ENCODE measurements at places on chromosomes 2 and 18. TPM values are rescaled to one million over a fixed set of nuclear protein-coding genes. Genes with fewer than 3 reads are reported as not detected.

- no peak for DNase-seq
Measured at GRCh38 chr2:118813601-118814339, 33.7 kb downstream of the EN1 start.

GRCh38 chr2:36717603-36718266, 21.2 kb downstream of the VIT start:
- no peak for DNase-seq

GRCh38 chr18:1976484-1976883, 594.8 kb downstream of the METTL4 start:
- no peak for DNase-seq

CD8B2 gene
- total RNA-seq: not detected

PTPRM gene
- 8.7 TPM for total RNA-seq

DNA sequence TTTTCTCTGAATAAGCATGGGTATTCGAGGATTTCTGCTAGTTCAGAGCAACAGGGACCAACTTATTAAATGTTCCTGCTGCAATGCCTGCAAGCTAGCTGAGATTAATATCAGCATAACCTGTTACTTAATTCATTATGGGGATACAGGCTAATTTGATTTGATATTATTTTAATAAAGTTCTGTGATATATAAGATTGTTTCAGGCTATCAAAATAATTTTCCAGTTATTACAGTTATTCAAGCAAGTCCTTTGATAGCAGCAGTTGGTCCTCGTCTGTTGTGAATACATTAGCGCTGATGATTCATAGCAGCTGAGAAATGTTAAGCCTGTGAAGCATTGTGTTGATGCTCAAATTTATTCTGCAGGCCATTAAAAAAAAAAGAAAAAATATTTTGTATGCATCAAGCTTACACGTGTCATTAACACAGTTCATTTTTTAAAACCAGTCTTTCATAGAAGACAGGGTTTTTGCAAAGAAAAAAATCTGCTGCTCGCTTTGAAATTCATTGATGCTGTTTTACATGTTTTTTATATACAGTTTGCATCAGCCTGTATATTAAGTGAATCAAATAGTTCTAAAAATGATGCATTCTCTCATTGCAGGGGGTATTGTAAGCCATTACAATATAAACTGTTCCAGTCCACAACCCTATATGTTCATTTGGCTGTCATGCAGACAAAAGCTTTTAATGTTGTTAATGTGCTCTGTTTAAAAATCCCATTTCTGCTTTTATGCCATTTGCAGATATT, 482.5 kb downstream of the BCL11A start:
- no peak for DNase-seq

DNA sequence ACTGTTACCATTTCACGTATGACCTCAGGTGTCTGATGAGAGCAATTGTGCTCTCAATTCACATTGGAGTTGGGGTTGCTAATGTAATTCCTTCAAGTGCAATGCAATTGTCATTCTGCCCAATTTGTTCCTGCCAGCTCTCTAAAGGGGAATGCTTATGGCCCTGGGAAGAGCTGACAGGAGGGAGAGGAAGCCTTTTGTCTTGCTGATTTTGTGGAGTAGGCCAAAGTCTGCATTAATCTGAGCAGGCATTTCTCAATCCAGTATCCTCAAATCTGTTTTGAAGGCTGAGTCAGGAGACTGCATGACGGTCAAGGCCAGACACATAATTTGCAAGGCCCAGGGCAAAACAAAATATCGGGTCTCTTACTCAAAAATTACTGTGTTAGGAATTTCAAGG, 326.4 kb upstream of the SPHKAP start:
- no peak for DNase-seq

GRCh38 chr2:163690896-163691295, 44.9 kb downstream of the FIGN start:
- DNase-seq: no peak

TYMS gene
- total RNA-seq: not detected

GRCh38 chr2:165660361-165660760, 133.7 kb downstream of the GALNT3 start:
- DNase-seq: no peak

- DNase-seq: no peak
Measured at GRCh38 chr2:119371111-119371510, 4.3 kb downstream of the DBI start.

DNA sequence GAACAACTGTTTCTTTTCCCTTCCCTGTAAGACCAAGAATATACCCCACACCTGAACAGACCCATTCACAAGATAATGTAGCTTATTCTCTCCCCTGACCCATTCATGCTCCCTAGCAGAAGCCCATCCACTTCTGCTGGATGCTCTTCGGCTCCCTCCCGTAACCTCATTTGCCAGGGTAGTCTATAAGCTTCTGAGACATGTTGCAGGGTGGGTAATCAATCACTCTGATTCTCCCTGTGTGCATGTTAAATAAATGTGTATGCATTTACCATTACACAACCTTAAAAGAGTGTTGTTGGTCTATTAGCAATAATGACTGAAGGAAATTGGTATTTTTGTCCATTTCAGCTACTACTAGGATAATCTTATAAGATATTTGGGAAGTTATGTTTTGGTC, 1.3 kb downstream of the SLC19A3 start:
- DNase-seq: no peak

GRCh38 chr18:25111377-25112288, 240.3 kb downstream of the ZNF521 start:
- no peak for DNase-seq

GREB1 gene
- total RNA-seq: 0.14 TPM

DNA sequence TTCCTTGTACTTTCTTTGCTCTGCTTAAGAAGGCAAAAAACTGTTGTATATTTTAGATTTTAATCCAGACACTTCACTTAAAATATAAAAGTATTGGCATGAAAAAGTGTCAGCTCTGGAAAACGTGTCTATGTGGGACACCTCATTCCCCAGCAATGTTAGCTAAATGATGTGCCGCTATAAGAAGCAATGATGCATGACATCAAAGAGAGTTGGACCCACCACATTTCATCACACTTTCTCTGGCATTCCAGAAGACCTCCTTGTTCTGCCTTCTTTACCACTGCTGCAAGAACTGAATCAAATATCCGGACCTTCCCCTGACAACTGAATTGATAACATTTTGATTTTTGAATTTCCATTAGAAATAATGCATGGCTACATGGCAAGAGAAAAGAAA, 242.4 kb upstream of the TANK start:
- DNase-seq: no peak

DNA sequence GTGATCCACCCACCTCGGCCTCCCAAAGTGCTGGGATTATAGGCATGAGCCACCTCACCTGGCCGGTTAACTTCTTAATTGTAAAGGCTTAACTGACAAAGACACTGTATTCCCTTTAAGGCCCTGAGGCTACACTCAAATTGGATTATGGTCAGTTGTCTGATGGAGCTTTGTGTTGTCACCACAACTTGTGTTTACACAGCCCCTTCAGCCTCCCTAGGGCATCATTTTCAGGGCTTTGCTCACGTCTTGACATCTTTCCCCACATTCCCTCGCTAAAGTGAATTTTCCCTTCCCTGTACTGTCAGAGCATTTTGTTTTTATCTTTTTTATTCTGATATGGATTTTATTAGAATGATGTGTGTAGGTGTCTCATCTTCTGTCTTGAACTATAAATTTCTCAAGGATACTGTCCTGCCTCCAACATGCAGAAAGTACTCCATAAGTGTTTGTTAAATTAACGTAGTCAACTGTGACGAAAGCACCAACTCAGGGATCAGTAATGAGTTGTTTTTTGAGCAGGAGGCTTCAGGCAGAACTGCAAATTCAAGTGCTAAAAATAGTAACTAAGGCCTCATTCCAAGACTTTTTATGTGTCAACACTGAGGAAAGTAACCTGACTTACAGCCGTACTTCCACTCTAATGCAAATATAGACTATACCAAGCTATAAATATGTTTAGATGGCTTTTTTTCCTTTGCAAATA, 77.1 kb upstream of the NARS1 start:
- DNase-seq: no peak

DNA sequence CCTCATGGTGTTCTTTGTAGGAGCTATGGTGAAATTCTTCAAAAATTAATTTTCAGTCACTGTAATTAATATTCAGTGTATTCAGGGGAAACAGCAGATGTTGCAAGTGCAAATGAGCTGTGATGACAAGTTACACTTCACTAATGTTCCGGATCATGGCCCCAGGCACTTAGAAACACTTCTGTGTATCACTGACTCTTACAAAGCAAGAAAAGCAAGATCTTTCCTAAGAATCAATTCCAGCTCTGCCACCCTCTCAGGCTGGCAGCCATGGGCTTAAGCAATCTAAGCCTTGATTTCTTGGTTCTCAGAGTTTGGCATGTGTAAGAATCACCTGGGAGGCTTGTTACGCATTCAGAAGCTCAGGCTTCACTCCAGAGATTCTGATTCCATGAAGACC, 78.0 kb downstream of the MARCHF4 start:
- DNase-seq: no peak

MREG gene
- 8.5 TPM for total RNA-seq

- DNase-seq: no peak
Measured at GRCh38 chr2:126041391-126042047, 614.4 kb upstream of the GYPC start.

Measured in naive thymus-derived CD4-positive, alpha-beta T cell (primary cell).